ENCODE measurements at places on chromosomes 2 and 18.

GRCh38 chr2:172864182-172864581 is 128.5 kb downstream of the RAPGEF4 start:
- DNase-seq, result peak; percentile 69

DNA sequence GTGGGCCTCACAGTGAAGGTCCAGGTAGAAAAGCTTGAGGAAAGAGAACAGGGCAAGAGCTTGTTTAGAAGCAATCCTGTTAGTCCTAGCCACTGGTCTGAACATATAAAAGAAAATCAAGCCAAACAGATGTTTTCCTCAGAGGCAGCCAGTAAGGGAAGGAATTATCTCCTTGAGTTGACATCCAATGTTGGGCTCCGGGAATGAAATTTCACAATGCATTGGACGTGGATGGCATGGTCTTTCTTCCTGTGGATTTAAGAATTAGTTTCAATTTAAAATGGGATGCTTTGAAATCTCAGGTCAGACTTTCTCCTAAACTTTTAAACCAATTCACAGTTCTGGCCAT is 92.1 kb downstream of the ACKR3 start:
- DNase-seq, result no peak

DNA sequence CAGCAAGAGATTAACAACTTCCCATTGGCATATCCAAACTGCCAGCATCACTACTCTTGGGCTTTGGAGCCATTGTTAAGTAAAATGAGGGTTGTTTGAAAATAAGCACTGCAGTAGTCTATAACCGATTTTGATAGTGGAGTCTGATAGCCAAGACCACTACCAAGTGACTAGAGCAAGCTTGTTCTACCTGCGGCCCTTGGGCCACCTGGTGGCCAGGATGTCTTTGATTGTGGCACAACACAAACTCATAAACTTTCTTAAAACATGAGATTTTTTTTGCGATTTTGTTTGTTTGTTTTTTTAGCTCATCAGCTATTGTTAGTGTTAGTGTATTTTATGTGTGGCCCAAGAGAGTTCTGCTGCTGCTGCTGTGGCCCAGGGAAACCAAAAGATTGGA is 11.0 kb downstream of the UBE2E3 start:
- DNase-seq, result no peak

DNA sequence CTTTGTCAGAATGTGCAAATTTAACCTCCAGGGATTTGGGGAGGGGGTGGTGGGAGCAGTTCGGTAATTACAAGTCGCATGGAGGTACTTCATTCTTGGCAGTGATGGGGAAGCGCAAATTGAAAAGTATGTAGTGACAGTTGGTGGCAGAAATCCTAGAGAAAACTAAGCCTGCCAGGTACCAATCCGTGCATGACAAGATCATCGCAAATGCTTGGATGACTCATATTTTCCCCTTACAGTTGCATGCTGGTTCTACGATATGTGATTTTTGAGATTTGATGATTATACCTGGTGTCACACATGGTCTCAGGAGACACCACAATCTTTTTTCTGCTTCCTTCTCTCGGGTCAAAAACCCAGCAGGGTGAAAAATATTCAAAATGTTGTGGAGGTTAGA is 479.7 kb upstream of the ID2 start:
- DNase-seq, result no peak

GRCh38 chr18:48879008-48879431 is 71.7 kb downstream of the SMAD7 start:
- no peak for DNase-seq

DNA sequence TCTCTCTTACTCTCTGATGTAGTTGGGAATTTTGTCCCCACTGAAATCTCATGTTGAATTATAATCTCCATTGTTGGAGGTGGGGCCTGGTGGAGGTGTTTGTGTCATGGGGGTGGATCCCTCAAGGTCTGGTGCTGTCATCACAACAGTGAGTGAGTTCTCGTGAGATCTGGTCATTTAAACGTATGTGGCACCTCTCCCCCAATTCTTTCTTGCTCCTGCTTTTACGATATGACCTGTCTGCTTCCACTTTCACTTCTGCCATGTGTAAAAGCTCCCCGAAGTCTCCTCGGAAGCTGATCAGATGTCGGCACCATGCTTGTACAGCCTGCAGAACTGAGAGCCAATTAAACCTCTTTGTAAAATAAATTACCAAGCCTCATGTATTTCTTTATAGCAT is 337.8 kb upstream of the CDH2 start:
- no peak for DNase-seq

DNA sequence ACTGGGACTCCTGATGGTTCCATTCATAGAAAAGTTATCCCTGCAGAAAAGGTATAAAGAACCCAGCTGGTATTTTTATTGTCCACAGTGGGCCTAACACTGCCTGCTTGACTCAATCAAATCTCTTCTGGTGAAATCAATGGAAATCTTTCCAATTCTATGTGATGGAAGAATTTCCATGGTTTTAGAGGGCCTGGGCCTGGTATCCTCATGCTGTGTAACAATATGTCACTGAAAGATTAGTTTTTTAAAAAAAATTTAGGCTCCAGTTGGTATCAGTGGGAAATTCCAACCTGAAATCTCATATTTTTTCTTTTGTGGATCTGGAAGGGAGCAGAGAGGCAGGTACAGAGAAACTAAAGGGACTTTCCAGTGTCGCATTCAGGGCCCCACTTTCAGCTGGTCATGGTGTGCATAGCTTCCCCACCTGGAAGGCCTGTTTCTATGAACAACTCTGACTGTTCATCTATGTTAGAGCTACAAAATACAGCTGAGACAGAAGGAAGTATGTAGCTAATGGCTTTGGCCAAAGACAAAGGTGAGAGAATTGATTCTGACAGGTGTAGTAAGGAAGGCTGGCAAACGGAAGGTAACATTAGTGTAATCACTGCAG is 20.9 kb downstream of the NEB start:
- DNase-seq, result no peak

DNA sequence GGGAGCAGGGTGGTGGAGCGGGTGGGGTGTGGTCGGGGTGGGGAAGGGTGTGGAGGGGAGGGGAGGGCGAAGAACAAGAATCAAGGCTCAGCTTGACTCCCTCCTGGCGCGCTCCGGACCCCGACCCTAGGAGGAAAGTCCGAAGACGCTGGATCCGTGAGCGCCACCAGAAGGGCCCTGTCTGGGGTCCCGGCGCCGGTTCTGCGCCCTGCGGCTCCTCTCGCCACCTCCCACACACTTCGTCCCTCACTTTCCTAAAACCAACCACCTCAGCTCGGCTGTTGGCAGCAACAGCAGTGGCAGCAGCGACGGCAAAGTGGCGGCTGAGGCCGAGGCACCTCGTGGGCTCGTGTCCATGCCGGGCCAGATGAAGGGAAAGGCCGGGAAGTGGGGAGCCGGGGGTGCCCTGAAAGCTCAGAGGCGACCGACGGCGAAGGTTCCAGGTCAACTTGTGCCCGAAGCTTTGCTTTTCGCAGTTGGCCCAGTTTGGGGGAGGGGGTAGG is 2.1 kb downstream of the KLHL14 start:
- DNase-seq, result no peak

- DNase-seq, result no peak
Observed at GRCh38 chr2:159200498-159200897, 86.0 kb downstream of the WDSUB1 start.

DNA sequence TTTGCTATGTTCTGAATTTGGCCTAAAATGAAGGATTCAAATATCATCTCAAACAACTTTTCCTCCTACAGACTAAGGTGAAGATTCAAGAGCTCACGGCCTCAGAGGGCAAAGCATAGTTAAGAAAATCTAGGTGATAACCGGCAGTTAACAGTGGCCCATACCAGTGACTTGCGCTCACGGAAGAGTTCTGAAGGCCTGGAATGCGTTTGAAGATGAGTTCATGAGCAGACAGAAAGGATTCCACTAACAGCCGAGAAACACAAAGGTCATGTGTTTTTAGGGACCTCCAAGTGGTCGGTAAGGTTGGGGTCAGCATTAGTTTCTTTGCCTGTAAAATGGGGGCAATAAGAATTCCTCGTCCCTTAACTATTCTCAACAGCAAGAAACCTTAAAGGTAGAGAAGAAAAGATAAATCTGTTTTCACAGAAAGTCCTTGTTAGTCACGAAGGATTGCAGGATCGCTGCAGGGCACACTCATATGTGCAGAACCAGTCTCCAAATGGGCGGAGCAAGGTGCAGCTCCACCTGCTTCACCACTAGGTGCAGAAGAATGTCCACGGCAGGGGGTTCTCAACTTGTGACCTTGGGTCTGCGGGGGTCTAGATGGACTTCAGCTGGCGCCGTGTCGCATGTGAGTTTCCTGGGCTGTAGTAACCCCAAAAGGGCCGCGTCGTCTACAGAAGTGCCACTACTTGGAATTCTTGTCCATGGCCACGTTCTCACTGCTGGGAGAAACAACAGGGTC is 708 bp upstream of the RPIA start:
- peak; percentile 50 for DNase-seq

GRCh38 chr2:223210489-223210888 is 158.5 kb downstream of the KCNE4 start:
- no peak for DNase-seq

- DNase-seq, result no peak
Observed at GRCh38 chr2:41634686-41635085, 413.1 kb upstream of the PKDCC start.

DNA sequence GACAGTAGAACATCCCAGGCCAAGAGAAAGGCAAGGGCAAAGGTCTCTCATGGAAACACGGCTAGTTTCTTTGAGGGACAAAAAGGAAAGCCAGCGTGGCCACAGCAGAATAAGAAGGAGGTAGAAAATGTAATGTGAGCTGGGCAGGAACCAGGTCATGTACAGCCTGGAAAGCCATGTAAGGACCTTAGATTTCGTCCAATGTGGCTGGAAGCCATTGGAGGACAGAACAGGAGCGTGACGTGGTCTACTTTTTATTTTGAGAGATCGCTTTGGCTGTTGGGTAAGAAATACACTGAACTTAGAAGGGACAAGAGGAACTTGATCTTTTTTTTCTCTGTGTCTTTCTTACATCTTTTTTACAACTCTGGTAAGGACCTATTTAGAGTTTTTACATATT is 57.8 kb upstream of the ANKRD44 start:
- DNase-seq, result no peak

DNA sequence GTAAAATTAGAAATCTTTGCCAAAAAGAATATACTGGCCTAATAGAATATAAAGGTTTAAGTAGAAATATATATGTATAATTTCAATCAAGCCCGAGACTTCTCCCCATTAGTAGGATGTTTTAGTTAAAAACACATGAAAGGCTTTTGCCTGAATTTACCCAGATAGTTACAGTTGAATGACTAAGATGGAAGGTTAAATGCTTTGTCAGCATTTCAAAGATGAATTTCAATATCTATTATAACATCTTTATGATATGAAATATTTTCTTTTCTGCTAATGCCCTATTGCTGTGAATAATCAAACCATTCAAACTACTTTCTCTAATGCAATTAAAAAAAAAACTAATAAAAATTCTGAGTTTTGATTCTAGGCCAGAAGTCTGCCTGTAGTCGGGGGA is 18.0 kb upstream of the ABCA12 start:
- no peak for DNase-seq

DNA sequence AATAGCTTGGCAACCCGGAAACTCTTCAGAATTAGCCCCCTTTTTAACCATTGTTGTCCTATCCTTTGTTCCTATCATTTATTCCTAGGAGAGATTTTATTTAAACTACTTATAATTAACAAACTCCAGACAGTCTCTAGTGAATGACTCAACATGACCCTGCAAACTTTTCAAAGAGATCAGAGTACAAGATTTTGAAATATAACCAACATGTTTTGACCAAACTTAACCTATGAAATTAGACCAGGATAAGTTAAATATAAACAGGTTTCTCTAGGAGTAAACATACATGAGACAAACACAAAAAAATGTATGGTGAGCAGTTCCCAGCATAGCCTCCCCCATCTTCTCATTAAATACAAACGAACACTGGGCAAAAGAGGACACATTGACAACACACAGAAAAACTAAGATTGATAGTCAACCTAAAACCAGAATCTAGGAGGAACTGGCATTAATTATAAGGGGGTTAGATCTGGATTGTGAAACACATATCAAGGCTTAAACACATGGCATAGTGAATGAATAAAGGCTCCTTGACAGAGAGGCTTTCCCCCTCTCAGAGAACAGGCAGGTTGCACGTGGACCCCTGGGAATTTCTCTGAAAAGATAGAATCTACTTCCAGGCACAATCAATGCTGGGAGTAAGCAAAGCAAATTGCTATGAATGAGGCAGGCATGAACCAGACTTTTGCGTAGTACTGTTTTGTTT is 284.1 kb downstream of the IRS1 start:
- no peak for DNase-seq

DNA sequence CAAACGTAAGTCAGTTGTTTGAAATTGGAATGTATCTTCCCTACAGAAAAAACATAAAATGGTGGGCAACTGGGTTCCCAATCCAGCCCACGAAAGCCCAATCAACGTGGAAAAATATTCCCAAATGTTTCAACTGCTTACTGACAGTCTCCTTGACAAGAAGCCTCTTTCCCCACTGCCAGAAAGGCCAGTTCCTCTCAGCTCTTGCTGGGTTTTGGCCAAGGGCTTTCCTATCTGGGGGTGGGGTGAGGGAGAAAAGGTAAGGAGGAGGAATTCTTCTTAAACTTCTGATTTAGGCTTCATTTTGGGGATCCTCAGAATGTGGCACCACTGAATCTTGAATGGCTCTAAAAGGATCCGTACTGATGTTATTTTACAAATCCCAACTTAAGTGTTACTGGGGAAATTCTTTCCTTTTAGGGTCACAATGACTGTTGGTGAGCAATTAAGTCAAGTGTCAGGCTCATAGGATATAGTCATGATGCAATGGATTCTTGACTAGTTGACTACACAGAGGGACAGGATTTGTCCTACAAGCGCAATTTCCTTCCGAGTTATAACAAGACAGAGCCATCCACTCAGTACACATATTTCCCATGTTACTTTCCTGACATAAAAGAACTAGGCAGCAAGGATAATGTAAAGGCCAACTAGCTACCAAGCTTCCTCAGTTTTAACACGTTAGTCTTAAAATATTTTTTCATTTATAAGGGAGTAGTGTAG is 73.6 kb downstream of the SPRED2 start:
- no peak for DNase-seq

All from activated naive CD8-positive, alpha-beta T cell treated with anti-CD3 and anti-CD28 coated beads, Interleukin-2, amount 50 U/mL, for 24 hours (primary cell).